ENCODE measurements at places on chromosomes 1 and 21. TPM values are rescaled to one million over a fixed set of nuclear protein-coding genes. Genes with fewer than 3 reads are reported as not detected.

LMX1A gene
- total RNA-seq: not detected

PRAMEF10 gene
- not detected for total RNA-seq

RAB25 gene
- not detected for total RNA-seq

LHX4 gene
- under 0.01 TPM for total RNA-seq

CCDC28B gene
- 8.9 TPM for total RNA-seq

KIAA0319L gene
- 59.0 TPM for total RNA-seq

S100A12 gene
- total RNA-seq: not detected

PSRC1 gene
- 1.8 TPM for total RNA-seq

TRPM2 gene
- under 0.01 TPM for total RNA-seq

LRRC3 gene
- total RNA-seq: 0.26 TPM

RIMKLA gene
- 0.20 TPM for total RNA-seq

CELA2B gene
- not detected for total RNA-seq

NTNG1 gene
- total RNA-seq: 6.4 TPM

SPRR3 gene
- not detected for total RNA-seq

PTPRC gene
- 0.39 TPM for total RNA-seq

ADAMTS4 gene
- 14.7 TPM for total RNA-seq

S100A8 gene
- total RNA-seq: not detected

LZIC gene
- total RNA-seq: 28.8 TPM

PTPN7 gene
- total RNA-seq: not detected

PDE9A gene
- total RNA-seq: 1.2 TPM

SDE2 gene
- 20.3 TPM for total RNA-seq

KRTAP11-1 gene
- not detected for total RNA-seq

SMPDL3B gene
- not detected for total RNA-seq

PDZK1IP1 gene
- 0.26 TPM for total RNA-seq

KTI12 gene
- total RNA-seq: 11.9 TPM

PLEKHA6 gene
- total RNA-seq: 0.63 TPM

RASSF5 gene
- total RNA-seq: 5.7 TPM

CYYR1 gene
- under 0.01 TPM for total RNA-seq

NCMAP gene
- total RNA-seq: not detected

APOBEC4 gene
- total RNA-seq: not detected

ATP1A4 gene
- total RNA-seq: not detected

TFF2 gene
- not detected for total RNA-seq

FCRLA gene
- 0.72 TPM for total RNA-seq

MOB3C gene
- 13.2 TPM for total RNA-seq

TMEM69 gene
- total RNA-seq: 10.5 TPM

ADORA1 gene
- 0.65 TPM for total RNA-seq

Measured in smooth muscle cell of the pulmonary artery (primary cell).